ENCODE measurements at places on chromosomes 5 and 9.

- peak; percentile 28 for DNase-seq
Measured at GRCh38 chr9:134025606-134026541, 593 bp downstream of the BRD3OS start.

DNA sequence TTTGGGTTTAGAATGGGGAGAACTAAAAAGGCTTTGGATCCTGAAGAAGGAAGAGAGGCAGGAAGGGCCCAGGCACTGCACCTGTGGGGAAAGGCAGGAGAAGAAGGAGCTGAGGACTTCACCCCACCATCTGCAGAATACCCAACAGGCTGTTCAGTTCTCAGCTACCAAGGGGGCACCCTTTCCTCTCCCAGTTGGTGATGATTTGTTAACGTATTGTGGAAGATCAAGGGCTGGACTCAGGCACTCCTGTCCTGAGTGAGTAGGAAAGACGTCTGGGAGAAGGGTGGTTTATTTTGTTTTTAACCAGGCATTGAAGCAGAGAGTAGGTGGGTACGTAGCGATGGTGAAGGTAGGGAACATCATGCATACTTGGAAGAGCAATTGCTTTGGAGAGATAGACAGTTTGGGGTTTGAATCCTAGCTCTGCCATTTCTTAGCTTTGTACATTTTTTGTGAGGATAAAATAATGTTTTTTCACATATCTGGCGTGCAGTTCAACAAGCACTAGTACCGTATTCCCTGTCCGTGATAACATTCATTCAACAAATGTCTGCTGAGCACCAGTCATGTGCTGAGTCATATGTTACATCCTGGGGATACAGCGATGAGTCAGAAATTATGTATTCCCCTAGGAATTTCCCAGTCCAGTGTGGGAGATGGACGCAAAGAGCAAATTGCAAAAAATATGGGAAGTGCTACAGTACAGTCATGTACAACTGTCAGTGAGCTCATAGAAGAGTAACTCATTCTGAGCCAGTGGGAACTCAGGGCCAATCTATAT, 2.1 kb downstream of the MSANTD3 start:
- DNase-seq: no peak

DNA sequence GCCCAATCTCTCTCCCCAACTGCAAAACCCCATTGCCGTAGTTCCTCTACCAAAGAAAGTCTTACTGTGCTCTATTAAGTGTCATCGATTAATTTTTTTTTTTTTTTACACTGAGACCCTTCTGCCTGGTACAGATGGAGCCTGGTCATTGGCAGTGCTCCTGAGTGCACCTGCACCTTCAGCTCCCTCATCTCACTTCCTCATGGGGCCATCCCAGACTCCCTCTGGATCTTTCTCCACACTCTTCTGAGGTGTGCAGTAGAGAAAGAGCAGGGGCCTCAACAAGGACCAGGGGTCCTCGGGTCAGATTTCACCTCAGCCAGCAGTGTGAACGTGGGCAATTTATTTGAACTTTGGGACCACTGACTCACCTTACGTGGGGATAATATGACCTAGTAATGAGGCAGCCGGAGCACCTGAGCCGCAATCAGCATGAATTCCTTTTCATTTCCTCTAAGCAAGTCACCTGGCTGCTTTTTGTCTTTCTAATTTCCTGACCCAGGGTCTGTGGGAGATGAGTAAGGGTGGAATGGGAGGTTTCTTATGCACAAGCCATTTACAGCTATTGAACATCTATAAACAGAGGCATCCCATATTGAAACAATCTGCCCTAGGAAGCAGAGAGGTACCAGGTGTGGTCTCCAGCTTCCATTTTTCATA, 22.3 kb upstream of the GABRP start:
- DNase-seq: no peak

DNA sequence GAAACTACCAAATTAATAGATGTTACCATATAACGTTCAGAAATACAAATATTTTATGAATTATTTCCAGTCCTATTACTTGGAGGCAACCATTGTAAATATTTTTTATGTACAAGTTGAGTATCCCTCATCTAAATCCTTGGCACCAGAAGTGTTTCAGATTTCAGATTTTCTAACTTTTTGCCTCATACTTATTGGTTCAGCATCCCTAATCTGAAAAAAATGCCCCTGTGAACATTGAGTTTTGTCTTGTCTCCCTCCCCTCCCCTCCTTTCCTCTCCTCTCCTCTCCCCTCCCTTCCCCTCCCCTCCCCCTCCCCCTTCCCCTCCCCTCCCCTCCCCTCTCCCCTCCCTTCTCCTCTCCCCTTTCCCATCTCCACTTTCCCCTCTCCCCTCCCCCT, 40.6 kb downstream of the UBAP1 start:
- DNase-seq: no peak

- no peak for DNase-seq
Measured at GRCh38 chr5:133508845-133509741, 103.2 kb downstream of the FSTL4 start.

DNA sequence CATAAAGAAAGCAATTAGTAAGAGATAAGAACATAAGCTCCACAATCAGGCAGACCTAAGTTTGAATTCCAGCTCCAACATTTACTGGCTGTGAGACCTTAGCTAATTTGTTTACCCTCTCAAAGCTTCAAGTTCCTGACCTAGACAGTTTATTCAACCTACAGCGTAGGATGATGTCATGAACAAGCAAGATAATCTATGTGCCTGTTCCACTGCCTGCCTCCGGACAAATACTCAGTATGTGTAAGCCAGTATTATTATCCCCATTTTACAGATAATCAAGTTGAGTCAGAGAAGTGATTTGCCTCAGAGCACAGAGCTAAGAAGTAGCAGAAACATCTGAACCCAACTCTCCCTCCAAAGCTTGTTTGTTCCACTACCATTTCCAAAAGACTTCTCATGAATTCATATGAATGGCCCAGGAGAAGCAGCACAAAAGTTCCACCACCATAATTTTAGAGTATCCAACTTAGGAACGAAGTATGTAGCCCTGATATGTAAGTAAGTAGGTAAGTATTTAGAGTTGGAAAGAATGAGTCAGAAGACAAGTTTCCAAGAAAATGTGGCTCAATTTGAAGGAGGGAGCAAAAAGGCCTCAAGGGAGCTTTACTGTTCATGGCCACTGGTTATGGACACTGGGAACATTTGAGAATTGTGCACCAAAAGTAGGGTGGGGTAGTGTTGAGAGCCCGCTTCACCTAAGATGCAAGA, 398.2 kb downstream of the NFIB start:
- no peak for DNase-seq

GRCh38 chr5:105905392-105905791, 1765.3 kb downstream of the EFNA5 start:
- no peak for DNase-seq

DNA sequence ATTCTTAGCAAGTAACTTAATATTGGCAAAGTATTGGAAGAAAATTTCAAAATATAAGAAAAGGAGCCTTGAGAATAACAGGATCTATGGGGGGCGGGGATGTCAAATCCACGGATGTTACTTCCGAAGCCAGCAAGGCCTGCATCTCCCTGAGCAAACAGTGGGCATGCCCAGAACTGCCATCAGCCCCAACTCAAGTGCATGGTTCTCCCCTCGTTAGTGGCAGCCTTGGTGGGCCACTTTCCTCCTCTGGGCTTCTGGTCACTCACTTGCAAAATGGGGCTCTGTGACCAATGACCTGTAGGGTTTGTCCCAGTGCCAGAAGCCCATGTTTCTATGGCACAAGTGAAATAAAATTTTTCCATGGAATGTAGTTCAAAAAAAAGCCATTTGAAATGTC, 27.2 kb upstream of the MED10 start:
- no peak for DNase-seq

DNA sequence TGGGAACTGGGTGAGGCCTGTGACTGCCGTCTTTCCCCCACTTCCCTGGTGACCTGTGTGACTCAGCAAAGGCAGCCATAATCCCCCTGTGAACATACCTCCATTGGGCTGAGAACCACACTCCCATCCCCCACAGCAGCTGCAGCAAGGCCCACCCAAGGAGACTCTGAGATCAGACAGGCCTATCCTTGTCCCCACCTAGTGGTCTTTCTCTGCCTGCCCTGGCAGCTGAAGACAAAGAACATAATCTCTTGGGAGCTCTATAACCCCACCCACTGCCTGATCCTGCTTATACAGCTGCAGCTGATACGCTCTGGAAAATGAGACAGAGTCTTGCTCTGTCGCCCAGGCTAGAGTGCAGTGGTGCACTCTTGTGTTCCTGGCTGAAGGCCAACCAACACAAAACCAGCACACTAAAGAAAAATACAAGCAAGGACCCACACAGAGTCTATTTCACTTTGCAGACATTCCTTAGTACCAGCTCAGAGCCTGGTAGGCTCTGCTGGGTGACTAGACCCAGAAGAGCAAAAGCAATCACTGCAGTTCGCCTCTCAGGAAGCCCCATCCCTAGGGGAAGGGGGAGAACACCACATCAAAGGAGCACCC, 106.7 kb downstream of the MCTP1 start:
- no peak for DNase-seq

DNA sequence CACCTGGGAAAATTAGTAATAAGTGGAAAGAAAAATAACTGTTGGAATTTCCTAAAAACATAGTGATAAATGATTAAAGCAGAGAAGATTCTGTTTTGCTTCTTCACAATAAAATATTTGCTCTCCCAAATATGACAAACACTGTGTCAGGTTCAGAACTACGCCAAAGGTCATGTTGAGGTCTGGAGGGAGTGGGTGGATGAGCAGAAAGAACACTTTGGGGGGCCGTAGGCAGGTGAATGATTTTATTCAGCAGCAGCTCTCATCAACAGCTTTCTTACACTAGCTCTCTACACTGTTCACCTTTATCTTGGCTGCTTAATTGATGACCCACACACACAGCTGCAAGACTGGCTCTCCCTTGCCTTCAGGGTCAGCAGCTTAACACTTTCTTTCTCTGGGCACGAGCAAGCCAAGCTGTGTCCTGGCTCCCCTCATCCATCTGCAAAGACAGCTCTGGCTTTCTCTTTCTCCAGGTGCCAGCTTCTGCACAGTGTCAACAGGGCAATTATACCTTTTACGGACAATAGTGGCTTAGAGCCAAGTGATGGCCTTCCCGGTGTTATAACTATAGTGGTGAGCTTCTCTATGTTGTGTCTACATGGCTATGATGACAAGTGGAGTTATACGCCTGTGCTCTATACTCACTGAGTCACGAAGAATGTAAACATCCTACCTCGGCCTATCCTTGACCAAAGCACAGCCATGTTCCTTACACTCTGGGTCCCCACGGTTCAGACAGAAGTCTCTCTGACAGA, 18.9 kb upstream of the GPX8 start:
- no peak for DNase-seq

GRCh38 chr5:40270274-40270845, 409.4 kb upstream of the PTGER4 start:
- no peak for DNase-seq

DNA sequence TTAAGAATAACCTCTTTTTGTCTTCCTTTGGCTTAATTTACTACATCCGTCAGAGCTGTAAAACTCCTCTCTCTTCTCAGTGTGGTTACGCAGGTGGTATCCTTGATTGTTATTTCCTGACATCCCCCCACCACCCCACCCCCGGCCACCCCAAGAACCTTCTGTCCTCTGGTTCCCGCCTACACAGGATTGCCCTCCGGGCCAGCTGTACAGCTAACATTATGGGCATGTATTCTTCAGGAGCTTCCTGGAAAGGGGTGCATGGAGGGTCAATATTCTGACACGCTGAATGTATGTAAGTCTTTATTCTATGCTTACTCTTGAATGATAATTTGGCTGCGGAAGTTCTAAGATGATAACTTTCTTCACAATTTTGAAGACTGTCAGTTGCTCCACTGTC, 13.0 kb upstream of the ANP32B start:
- no peak for DNase-seq

DNA sequence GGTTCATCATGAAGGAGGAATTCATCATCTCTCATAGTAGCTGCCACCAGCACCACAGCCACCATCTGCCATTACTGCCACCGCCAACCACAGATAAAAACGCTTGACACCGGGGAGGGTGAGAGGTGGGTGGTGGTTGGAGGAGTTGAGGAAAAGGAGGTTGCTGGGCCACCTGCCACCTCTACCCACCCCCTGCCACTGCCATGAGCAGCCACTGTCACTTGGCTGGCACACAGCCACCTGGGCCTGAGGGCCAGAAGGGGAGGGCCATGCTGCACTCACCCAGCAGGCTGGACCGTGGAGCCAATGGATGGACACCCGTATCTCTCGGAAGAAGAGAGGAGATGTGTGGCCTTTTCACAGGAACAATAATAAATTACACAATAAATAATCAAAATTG, 31.3 kb upstream of the SLC36A2 start:
- DNase-seq: no peak

- DNase-seq: no peak
Measured at GRCh38 chr5:143492783-143493182, 89.3 kb upstream of the NR3C1 start.

DNA sequence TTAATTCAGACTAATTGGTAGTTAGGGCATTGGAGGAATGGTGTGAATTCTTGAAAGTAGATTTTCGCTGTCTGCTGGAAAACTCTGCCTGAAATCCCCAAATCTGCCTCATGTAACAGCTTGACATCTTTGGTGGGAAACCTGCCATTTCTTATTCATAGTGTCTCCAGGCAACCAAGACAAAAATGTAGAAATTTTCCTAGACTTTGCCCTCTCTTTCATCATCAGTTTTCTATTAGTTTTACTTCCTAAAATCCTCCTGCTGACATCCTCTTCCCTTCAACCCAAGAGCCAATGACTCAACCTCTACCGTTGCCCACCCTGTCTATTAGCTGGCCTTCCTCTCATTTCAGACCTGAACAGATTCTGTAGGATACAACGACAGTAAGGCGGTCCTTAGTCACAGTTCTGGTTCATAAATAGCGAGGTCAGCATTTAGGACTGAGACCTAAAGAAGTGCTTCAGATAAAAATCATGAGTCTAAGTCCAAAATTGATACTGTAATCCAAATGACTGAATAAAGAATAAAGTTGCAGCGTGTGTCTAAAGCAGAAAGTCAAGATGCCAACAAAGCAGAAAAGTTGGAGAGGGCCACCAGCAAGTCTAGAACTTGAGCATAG, 133.9 kb downstream of the MUSK start:
- DNase-seq: no peak

DNA sequence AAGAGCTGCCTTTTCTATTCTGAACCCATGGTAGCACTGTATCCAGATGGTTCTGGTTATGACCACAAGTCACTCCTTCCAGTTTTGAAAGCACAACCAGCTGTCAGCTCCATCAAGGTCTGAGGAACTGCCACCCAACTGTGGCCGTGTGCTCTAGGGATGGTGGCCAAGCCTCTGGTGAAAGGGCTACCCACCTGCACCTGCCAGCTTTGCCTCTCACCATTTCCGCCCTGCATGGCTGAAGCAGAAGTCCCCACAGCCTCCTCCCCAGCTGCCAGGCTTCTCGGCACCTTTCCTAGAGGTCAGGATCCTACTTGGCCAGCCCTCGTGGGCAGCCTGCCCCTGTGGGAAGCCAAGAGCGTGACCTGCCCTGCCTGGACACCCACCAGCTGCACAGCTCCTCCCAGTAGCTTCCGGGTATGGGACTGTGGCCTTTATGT, 16.8 kb downstream of the SEMA5A start:
- no peak for DNase-seq

- DNase-seq: no peak
Measured at GRCh38 chr9:38699337-38699736, 20.6 kb downstream of the FAM240B start.

GRCh38 chr5:112957036-112957808, 19.4 kb upstream of the DCP2 start:
- no peak for DNase-seq
